Upper lobe of left lung (tissue), 6 donors: ENCODE measurements at places on chromosomes 16 and 17. TPM values are rescaled to one million over a fixed set of nuclear protein-coding genes. Genes with fewer than 3 reads are reported as not detected.
A peak's percentile ranks its signal among the peaks of the same experiment; 100 is the strongest.

The PDILT gene
- not detected for total RNA-seq

The KRT34 gene
- total RNA-seq: not detected

The NPIPA8 gene
- 0.54 TPM for total RNA-seq

The ADAD2 gene
- total RNA-seq: not detected

GRCh38 chr17:18259621-18260331 lies 686 bp upstream of the MIEF2 start:
- DNase-seq: no peak

- no peak for DNase-seq
Measured at GRCh38 chr16:27473101-27473900, 71.3 kb downstream of the IL21R start.

DNA sequence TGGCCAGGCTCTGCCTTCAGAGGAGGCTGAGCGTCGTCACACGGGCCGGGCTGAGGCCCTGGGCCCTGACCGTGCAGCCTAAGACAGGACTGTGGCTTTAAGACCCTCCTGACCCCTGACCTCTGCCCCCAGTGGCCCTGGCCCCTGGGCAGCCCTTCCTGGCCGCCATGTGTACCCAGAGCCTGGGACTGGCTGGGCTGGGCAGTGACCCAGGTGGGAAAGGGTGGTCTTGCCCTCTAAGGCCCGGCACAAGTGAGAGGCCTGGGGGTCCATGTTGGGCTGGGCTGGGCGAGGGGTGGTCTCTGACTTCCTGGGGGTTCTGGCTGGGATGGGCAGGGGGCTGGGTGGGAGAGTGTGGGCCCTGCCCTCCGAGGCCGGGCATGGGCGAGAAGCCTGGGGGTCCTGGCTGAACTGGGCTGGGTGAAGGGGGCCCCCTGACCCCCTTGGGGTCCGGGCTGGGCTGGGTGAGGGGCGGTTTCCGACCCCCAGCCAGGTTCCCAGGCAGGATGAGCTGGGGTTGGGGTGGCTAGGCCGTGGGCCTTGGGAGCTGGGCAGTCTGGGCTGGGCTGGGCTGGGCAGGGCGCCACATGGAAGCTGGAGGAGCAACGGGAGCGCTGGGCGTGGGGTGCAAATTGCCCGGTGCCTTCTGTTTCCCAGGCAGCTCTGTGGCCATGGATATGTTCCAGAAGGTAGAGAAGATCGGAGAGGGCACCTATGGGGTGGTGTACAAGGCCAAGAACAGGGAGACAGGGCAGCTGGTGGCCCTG lies at the start of gene CDK3:
Gene CDK3 (plus strand): TSS at position 101 of the 767 bp plus-strand sequence. CDS start 571 bp downstream, at position 672.
- no peak for DNase-seq

GRCh38 chr17:49230636-49231562 lies at the start of gene PHOSPHO1:
PHOSPHO1 (minus strand) TSS chr17:49230787; CDS start chr17:49226691, 4,096 bp downstream.
- peak; percentile 90 for DNase-seq

GRCh38 chr16:3640632-3641501 lies 13.6 kb upstream of the DNASE1 start:
- no peak for DNase-seq
